ENCODE measurements at places on chromosomes 4 and X. TPM values are rescaled to one million over a fixed set of nuclear protein-coding genes. Genes with fewer than 3 reads are reported as not detected.

SMIM10L2A gene
- total RNA-seq: 0.82 TPM

GLRA3 gene
- total RNA-seq: not detected

- no peak for DNase-seq
Observed at GRCh38 chr4:139461022-139461628, 7.2 kb downstream of the RAB33B start.

GRCh38 chrX:30835373-30835772 is 53.7 kb downstream of the TAB3 start:
- DNase-seq: no peak

GRCh38 chr4:122882857-122883735 is 39.3 kb downstream of the NUDT6 start:
- no peak for DNase-seq

DNA sequence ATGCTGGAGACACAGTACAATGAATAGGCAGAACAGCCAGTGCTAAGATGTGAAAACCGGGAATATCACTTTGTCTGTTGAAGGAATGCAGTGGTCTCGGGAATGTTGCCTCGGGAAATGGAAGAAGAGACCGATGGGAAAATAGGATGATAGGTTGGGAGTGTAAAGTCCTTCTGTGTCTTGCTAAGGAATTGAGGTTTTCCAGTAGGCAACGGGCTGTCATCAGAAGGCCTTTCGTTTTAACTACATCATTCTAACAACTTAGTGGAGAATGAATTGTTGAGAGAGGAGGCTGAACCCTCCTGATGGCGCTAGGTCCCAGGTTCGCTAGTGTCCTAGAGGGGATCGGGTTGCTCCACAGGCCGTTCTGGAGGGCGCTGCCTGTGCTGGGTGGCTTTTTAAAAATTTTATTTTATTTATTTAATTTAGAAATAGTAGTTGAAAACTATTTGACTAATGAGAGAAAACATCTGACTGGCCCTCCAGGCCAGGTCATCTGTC is 730 bp downstream of the VBP1 start:
- DNase-seq: no peak

Data from left ventricle myocardium inferior (tissue), 1 donor.